Suppressor macrophage (primary cell): ENCODE measurements at places on chromosomes 4 and X.
A peak's percentile ranks its signal among the peaks of the same experiment; 100 is the strongest.

DNA sequence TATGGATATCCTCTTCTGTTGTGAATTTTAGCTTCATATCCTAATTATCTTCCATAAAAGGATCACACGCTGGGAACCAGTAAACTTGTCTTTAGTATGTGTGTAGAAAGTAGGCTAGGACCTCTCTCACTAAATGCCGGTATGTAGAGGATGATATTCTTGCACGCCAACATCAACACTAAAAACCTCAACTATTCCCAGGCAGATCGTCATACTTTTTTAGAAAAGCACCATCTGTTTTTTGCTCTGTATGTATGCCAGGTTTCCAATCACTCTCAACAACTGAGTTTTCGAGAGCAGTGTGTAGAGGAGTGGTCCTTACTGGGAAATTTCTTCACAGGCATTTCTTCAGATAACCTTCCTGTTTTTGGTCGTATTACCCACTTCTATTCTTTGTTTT lies 283.6 kb downstream of the GALNTL6 start:
- DNase-seq = no peak

- DNase-seq = no peak
Observed at GRCh38 chr4:93876754-93877153, 48.2 kb downstream of the ATOH1 start.

DNA sequence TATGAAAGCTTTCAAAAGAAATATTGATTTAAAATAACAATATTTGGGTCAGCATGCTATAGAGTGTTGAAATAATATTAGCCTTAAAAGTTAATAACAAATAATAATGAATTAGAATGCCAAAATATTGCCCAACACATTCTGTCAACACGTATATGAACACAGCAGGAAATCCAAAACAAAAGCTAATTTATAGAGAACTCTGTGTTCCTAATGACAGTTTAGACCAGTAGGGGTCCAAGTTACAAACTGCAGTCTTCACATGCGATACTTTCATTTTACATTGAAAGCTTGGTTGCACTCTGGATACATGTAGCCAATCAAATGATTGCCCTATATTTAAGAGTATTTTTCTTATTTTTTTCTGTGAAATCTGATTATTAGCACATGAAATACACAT lies 274.4 kb downstream of the DCTD start:
- DNase-seq = no peak

DNA sequence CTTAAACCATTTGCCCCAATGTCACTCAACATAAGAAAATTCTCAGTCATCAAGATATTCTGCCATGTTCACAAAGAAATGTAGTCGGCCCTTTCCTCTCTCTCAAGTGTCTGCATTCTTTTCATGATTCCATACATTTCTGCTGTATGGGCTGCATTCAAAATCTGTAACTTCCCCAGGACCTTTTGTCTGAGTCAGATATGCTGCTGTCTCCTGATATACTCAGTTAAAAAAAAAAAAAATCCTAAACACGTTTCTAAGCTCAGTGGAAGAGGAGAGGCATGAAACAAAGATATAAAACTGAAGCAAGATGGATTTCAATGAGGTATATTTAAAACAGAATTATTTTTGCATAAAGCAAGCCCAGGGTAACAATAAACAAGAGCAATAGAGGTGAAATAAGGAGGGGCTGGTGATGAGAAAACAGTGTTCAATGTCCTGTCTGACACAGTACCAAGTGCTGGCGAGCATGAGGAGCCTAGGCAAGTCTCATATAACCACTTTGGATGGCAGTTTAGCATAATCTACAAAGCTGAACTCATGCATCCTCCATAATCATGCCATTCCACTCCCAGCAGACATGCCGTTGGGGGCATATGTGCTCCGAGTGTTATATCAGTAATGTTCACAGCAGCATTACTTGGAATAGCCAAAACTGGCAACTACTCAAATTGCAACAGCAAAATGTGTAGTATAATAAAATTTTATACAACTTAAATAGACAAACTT lies 76.7 kb downstream of the MANBA start:
- no peak for DNase-seq

- DNase-seq = no peak
Observed at GRCh38 chrX:103729015-103729414, 18.3 kb downstream of the TMEM31 start.

- peak; percentile 53 for DNase-seq
Observed at GRCh38 chrX:44462850-44463249, 79.8 kb downstream of the FUNDC1 start.

- no peak for DNase-seq
Observed at GRCh38 chr4:183888564-183888963, 16.5 kb upstream of the STOX2 start.

DNA sequence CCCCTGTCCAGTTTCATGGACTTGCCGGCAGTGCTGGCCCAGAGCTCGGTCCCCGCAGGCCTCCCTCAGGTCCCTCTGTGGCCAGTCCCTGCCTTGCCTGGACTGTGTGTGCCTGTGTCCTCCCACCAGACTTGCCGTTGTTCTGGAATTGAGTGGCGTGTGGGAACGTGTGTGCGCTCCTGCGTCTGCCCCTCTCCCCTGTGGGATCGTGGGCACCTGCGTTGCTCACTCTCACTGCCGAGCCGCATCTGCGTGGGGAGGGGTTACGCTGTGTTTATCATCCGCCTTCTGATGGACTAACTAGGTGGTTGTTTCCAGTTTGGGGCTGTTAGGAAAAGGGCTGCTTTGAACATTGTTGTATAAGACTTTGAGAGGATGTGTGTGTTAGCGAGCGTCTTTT lies 21.2 kb downstream of the PCGF3 start:
- no peak for DNase-seq

DNA sequence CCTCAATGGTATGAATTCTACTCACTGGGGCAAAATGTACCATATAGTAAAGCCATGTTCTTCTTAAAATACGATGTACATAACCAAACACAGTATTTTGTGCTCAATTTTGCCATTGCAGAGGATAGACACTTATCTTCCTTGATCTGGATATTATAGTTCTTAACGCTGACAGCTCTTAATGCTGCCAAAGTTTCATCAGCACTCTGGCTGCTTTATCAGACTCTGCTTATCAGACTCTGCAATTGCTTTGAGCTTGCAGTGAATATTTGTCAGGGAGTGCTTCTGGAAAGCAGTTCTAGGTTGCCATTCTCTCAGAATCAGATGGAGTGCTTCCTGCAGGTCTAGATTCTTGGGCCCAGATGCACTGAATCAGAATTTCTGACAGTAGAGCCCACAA lies 863.1 kb downstream of the CCSER1 start:
- DNase-seq = no peak

GRCh38 chr4:94525993-94526728 lies 74.4 kb downstream of the PDLIM5 start:
- DNase-seq = no peak

- DNase-seq = no peak
Observed at GRCh38 chrX:147948531-147948930, 32.6 kb upstream of the FMR1NB start.

GRCh38 chr4:176256921-176257320 lies 12.1 kb downstream of the ASB5 start:
- DNase-seq = no peak

- no peak for DNase-seq
Observed at GRCh38 chr4:102585329-102585728, 84.2 kb downstream of the NFKB1 start.

DNA sequence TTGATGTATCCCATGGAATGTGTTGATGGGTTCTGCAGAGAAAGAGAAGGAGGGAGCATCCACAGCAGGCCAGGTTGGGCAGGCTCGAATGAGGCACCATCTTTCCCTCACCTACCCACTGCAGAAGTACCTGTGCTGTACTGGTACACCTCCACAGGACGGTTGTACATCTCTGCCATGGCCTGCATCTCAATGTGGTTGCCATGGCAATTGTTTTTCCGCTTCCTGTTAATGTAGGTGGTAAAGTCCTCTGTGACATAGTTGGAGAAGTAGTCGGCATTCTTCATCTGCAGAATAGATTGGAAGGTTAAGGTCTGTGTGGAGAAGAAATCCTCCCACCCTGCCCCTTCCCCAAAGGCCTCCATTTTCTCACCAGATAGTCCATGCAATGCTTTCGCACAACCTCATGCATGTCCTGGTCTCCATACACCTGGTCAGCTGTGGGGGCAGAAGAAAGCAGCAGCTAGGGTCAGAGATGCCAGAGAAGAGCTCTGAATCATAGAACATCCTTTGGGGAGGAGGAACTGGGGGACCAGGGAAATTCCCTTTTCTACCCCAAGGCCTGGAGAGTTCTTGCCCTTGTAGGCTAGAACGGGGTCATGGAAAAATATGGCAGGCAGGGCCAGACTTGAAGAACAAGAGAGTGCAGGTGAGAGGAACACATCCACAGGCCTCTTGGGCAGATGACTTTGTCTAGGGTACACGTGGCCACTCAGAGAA lies 15.9 kb upstream of the PIM2 start:
- peak; percentile 24 for DNase-seq

GRCh38 chr4:157999723-158000122 lies 173.1 kb downstream of the GASK1B start:
- no peak for DNase-seq

GRCh38 chr4:12579172-12579571 lies 905.0 kb downstream of the RAB28 start:
- DNase-seq = no peak

GRCh38 chrX:143988356-143988755 lies 104.5 kb downstream of the UBE2NL start:
- DNase-seq = no peak

- no peak for DNase-seq
Observed at GRCh38 chr4:153528705-153529485, 62.7 kb downstream of the TMEM131L start.

GRCh38 chrX:49264460-49264859 lies at the start of gene FOXP3:
FOXP3 (minus strand) TSS chrX:49264710; CDS start chrX:49258505, 6,205 bp downstream.
- DNase-seq = no peak

- DNase-seq = no peak
Observed at GRCh38 chr4:175411251-175411650, 400.8 kb downstream of the GPM6A start.

GRCh38 chr4:24730256-24731001 lies 64.9 kb upstream of the SOD3 start:
- no peak for DNase-seq

DNA sequence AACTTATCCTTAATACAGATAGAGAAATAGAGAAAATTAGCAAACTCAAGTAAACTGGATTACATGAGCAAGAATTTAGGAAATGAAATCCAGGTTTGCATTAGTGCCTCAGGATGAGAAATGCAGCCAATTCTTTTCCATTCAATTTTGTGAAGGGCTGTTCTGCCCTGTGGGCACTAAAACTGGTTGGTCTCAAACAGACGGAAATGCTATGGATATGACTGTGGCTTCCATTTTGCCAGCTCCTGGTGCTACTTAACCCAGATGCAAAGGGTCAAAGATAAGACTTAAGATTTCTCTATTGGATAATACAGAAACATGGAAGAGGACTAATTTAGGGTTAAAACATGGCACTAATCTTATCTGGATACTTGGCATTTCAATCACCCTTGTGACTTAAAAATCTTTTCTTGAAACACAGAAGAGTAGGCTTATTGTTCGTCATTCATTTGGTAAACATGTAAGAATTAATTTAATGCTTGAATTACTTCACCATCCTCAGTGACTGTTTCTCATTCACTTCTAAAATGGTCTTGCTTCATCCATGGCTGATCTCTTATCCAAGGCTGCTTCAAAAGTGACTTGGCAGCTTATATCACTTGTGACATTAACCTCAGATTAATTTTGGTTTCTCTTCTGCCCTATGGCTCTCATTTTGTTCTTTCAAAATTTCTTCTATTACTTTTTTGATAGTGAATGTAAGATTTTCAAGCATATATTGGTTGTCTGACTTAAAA lies 1008.7 kb downstream of the GLUD2 start:
- DNase-seq = no peak

- no peak for DNase-seq
Observed at GRCh38 chr4:7227008-7227407, 34.7 kb downstream of the SORCS2 start.

- DNase-seq = no peak
Observed at GRCh38 chrX:29528281-29528680, 687.1 kb upstream of the MAGEB2 start.

DNA sequence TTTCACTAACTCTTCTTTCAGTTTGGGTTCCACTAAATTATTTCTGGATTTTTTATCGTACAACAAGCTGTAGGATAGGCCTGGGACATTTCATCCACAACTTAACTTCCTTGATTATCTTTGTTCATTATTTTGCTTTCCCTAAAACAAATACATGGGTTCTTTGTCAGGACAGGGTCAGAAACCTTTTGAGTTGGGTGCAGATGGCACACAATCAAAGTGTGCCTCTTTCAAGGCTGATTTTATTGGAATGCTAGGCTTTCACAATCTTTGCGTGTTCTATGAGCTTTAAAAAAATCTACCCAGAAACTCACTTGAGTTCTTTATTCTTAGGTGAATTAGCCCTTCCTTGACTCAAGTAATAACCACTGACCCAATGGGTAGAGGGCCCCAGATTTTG lies 348.4 kb downstream of the FAM47B start:
- DNase-seq = no peak

DNA sequence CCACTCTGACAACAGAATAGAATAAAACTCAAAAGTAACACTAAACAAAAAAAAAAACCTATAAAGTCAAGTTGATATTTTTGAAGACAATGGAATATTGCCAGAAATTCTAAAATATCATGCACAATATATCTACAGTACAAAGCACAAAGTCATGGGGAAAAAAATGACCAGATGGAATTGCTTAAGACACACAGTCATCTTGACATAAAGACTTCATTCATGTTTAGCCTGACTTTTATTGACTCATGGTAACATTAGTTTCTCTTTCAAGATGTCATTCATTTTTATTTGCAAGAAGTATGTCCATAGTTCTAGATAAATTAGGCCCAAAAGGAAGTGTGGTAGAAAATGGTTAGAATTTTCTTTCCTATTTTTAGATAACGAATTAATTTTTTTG lies 259.1 kb downstream of the CAMK2D start:
- DNase-seq = no peak

GRCh38 chrX:38627683-38628082 lies 66.3 kb downstream of the TSPAN7 start:
- DNase-seq = peak; percentile 65

GRCh38 chr4:76949276-76950051 lies at the start of gene SEPTIN11:
SEPTIN11 (plus strand) TSS chr4:76949752; CDS start chr4:76949904, 152 bp downstream.
- DNase-seq = peak; percentile 92

- no peak for DNase-seq
Observed at GRCh38 chr4:59831746-59832145, 1368.4 kb upstream of the ADGRL3 start.

- peak; percentile 48 for DNase-seq
Observed at GRCh38 chr4:54658252-54659093, 716 bp downstream of the KIT start.

DNA sequence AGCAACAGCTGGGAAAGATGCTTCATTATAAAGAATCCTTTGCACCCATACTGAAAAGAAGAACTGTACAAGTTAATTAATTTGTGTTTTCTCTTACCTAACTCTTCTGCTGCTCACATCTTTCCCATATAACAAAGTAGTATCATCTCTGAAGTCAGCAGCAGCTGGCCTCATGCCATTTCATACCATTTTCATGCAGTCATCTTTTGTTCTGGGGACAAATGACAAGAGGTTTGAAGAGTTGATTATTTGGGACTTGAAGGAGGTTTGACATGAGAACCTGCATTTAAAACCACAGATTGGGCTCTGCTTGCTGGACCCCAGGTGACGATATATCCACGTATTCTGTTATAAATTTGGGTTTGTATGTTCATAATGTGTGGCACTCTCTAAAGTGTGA lies 430.3 kb downstream of the SPRY1 start:
- DNase-seq = no peak

- DNase-seq = no peak
Observed at GRCh38 chrX:40087425-40088298, 10.1 kb downstream of the BCOR start.
